ENCODE measurements at places on chromosomes 6 and 20.

DNA sequence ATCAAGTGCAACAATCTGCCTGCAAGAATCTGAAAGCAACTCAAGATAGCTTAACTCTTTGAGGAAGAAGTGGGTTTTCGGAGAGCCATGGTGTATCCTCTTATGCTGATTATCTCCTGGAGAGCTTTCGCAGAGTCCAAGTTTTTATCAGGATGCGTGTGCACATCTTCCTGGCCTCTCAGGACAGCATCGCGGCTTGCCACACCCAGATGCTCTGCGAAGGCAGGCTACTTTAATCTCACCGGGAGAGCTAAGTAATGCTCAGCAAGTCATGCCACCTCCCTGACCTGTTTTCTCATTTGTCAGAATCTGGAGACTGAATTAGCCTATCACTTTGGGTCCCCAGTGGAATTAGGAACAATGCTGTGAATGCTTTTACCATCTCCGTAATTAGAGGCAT, 52.9 kb downstream of the TTI1 start:
- no peak for DNase-seq

GRCh38 chr6:34390531-34391472, 1.7 kb downstream of the NUDT3 start:
- peak; percentile 48 for DNase-seq

GRCh38 chr20:50242178-50242514, 51.5 kb downstream of the CEBPB start:
- DNase-seq: no peak

DNA sequence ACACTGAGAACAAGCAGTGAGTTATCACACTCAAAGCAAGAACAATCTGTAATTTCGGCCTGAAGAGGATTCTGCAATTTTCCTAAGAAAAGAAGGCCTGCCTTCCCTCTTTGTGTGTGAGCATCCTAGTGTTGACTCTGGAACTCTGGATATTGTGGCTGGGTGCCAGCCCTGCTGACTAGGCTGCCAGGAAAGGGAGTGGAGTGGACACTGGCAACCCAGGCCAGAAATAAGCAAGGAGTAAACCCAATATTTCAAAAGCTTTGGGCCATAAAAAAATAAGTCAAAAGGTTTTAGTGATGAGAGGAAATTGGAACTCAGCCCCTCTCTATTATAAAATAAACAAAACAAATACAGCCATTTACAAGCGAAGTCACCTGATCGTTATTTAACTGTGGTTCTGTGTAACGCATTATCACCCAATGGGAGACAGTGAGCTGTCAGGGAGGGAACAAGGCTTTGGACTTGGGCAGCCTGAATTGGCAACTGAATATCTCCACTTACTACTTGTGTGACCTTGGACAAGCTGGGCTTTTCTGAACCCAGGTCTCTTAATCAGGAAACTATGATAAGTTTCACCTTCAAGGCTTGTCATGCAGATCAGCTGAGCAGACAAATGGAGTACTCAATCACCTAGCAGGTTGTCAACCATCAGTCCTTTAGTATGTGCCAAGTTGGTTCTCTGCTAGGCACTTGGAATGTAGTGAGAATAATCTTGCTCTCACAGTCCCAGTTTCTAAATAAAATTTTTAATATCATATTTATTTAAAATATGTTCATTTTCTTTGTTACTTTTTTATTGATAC, 196.2 kb downstream of the PAX1 start:
- no peak for DNase-seq

- peak; percentile 54 for DNase-seq
Observed at GRCh38 chr6:168320634-168321033, 1.1 kb upstream of the DACT2 start.

- DNase-seq: no peak
Observed at GRCh38 chr6:16136091-16136490, 7.2 kb downstream of the MYLIP start.

DNA sequence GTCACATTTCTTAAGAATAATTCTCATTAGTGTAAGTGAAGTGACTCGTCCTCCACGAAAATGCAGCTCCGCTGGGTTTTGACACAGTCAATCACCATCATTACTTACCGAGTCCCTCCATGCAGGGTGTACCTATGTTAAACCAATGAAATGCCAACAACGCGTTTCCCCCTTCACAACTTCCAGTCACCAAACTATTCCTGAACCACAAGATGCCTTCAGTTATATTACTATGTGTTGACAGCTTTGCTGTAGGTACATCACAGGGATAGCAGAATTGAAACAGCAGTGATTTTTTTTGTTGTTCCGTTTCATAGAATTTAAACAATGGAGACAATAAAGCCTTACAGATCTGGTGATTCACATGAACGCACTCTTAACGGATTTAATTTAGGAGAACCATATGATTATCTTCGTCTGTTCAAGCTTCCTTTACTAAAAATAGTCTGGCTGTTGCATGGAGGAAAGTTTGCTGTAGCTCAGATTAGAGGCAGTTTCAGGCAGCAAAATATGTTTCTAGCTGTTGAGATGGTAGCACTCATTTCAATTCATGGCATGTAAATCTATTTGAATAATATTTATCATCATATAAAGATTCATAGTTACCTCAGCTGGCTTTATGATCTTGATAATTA, 652.8 kb downstream of the PRKN start:
- no peak for DNase-seq

- DNase-seq: peak; percentile 96
Observed at GRCh38 chr6:90098001-90098531, 198.6 kb downstream of the BACH2 start.

DNA sequence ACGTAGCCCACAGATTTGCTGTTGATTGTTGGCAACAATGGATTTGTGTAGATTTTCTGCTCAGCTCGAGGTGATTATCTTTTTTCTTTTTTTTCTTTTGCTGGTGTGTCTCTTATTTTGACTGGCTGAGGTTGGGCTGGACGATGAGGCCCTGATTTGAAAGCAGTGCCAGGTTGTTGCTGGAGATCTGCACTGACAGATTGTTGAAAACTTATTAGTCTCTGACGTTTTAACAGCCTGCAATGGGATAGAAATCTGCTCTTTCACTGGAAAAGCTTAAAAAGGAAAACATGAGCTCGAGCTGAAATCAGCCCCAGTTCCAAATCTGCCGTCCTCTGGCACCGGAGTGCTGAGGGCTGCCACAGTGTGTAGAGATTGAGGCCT, 87.7 kb downstream of the PDE7B start:
- no peak for DNase-seq

GRCh38 chr6:170522565-170523183, 30.4 kb downstream of the PSMB1 start:
- peak; percentile 40 for DNase-seq
